ACHN (cell line): ENCODE measurements at places on chromosomes 12 and 14.

DNA sequence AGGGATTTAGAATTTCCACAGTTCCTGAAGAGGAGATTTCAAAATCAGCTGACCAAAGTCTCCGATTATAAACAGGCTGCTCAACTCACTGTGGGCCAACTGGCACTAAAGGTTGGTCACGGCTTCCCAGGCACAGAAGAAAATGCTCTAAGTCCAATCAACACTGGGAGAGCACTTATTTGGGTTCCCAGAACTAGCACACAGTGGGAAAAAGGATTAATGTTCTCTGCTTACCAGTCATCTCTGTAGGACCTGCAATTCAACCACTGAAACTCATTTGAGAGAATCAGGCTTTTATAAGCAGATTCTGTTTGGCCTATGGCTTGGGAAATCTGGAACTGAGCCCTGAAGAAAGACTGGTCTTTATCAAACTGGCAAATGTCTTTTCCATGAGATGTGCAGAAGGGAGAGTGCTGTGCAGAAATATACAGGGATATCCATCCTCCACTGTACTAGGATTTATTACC, 49.4 kb downstream of the ABCC9 start:
- DNase-seq: no peak

DNA sequence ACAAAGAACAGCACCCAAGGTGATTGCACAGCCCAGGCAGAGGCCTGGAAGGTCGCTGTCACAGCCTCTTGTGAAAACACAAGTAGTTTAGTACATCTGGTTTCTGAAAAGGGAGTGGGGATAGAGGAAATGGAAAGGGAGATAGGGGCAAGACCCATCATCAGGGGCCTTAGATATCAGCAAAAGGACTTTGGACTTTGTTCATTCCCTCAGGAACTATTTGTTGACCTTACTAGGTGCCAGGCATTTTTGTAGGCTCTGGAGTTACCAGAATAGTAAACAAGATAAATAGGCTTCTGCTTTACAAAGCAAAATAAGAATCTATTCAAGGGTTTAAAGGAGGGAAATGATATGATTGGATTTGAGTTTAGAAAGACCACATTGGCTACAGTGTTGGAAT, 199.4 kb upstream of the CDKN3 start:
- no peak for DNase-seq

DNA sequence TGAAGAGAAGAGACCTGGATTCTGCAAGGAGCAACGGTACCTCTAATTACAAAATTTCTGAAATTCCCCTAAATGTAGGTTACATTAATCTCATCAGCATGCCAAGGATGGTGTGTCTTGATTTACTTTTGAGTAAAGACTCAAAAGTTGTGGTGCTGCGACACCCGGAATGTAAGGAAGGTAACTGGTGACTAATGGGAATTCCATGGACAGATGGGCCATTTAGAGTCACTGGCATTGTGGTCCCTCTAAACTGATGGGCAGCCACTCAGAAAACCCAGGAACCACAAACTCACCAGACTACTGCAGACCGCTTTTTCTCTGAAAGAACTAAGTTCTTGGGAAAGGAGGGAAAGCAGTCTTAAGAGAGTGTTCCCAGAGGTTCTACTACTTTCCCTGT, 32.8 kb downstream of the GRIN2B start:
- DNase-seq: peak; percentile 72

GRCh38 chr12:62050785-62051184, 209.4 kb upstream of the USP15 start:
- no peak for DNase-seq

DNA sequence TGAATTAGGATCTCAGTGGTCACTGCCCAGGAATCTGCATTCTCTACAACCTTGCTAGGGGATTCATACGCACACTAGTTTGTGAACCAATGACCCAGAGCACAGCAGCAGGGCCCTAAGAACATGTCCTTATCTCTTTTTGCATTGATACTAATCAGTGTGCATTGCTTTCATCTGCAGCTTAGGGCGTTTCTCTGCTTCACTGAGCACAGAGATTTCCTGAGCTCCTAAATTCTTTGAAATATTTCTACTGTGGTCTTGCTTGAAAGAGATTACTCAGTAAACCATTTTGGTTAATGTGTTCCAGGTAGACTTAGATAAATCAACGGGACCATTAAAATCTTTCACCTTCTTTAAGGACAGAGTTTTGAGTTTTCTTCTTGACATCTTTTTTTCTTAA, 351.3 kb upstream of the KITLG start:
- DNase-seq: peak; percentile 86

GRCh38 chr14:51996148-51996746, 6.9 kb downstream of the RTRAF start:
- peak; percentile 46 for DNase-seq
